ENCODE measurements at places on chromosomes 11 and 22.

DNA sequence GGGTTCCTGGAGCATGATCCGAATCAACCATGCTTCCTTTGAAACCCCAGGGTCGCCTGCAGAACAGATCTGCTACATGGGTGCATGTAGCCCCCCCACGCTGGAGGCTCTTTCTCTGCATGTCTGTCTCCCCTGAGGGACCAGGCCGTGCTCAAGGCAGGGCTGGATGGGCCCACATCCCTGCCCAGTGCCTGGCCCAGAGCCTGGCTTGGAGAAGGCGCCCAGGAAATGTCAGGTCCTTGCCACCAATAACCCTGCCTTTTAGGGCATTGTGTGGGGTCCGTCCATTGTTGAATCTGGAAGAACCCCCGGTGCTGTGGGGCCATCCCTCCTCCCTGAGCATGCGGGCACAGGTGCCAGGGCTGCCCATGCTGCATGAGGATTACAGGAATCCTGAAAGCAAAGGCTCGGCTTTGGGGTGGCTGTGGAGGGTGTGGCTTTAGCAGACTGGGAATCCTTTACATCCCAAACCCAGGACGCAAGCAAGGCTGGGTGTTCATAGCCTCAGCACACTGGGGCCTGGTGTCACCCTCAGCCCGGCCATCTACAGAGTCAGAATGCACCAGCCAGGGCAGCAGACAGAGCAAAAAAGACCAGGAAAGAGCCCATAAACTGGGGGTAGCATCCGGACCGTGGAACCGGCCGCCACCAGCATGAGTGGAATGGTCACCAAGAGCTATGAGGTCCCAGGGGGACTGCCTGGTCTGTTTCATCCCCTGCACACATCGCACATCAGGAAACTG is 48.2 kb downstream of the RTL6 start:
- peak; percentile 23 for DNase-seq

GRCh38 chr22:23583836-23584235 is 3.7 kb upstream of the IGLL1 start:
- DNase-seq = no peak

- no peak for DNase-seq
These were observed 13.1 kb downstream of the OR5AK2 start for GRCh38 chr11:57001674-57002401.

- DNase-seq = no peak
These were observed 7.0 kb upstream of the RRM1 start for GRCh38 chr11:4087551-4087950.

DNA sequence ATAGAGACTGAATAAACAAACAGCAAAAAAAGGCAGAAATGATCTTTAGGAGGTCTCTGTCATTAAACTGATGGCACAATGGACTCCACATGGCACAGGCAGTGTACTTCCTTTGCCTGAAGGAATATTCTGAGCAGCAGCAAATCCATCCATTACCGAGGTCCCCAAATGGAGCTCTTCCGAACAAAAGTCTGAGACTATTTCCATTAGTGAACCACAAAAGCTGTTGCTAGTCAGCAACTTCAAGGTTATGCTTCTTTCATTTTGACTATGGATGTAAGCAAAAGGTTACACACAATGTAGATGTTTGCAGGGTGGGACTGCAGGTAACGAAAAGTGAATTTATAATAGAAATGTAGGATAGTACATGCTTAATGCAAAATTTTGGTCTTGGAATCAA is 14.5 kb downstream of the NARS2 start:
- DNase-seq = no peak

GRCh38 chr11:121478226-121478894 is 25.6 kb upstream of the SORL1-AS1 start:
- no peak for DNase-seq

- peak; percentile 88 for DNase-seq
These were observed at the start of gene NAGA for GRCh38 chr22:42070517-42071422. Gene NAGA, minus strand, starts transcription at chr22:42070812. Its CDS starts 515 bp downstream, at chr22:42070297.

GRCh38 chr22:49833340-49834007 is 5.8 kb upstream of the BRD1 start:
- DNase-seq = no peak

- DNase-seq = no peak
These were observed 93.2 kb downstream of the PLEKHA7 start for GRCh38 chr11:16921019-16921418.

DNA sequence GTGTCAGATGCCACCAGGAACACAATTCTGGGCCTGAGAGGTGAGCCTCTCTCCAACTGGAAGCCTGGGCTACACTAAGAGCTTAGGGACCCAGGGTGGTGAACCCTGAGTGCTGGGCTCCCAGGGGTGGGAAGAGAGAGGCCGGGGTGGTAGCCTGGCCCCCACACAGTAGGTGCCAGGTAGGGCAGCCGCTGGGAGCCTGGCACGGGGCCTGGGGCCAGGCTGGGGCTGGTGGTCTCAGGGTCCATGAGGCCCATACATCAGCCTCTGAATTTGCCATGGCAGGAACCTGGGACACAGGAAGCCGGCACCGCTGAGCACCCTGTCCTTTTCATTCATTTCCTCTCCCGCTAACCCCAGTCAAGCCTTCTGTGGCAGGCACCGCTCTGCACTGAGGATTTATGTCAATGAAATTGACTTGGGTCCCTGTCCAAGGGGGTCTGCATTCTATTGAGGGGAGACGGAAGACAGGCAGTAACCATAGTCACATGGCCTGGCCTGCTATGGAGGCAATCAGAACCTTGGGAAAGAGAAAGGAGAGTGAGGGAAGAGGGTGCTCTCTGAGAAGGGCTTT is 8.6 kb downstream of the MYEOV start:
- no peak for DNase-seq

GRCh38 chr11:75263944-75264349 is 23.4 kb downstream of the TPBGL start:
- no peak for DNase-seq

GRCh38 chr11:10622957-10623791 is 54.7 kb upstream of the LYVE1 start:
- no peak for DNase-seq

DNA sequence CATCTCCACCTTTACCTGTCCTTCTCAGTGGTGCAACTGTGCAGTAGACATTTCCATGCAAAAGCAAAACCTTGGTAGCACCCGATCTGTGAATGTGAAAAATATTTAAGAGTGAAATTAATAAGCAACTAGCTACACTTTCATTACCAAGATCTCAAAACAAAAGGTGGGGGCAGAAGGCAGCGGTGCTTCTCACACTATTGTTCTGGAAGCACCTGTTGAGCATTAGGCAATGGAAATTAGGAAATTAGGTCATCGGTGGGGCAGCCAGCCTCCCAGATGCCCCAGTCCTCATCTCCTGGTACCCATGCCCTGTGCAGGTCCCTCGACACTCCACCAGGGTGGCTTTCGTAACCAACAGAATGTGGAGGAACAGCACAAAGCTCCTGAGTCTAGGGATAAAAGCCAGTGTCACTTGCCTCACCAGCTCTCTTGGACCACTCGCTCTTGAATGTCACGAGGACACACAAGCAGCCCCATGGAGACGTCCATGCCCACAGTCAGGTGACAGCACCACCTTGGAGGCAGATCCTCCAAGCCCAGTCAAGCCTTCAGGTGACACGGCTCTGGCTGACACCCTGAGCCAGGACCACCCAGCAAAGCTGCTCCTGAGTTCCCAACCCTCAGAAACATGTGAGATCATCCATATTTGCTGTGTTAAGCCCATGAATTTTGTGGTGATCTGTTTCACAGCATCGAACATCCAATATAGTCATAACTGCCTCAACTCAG is 3.3 kb downstream of the LTO1 start:
- no peak for DNase-seq

- no peak for DNase-seq
These were observed 85.1 kb downstream of the CEP164 start for GRCh38 chr11:117412653-117413275.

DNA sequence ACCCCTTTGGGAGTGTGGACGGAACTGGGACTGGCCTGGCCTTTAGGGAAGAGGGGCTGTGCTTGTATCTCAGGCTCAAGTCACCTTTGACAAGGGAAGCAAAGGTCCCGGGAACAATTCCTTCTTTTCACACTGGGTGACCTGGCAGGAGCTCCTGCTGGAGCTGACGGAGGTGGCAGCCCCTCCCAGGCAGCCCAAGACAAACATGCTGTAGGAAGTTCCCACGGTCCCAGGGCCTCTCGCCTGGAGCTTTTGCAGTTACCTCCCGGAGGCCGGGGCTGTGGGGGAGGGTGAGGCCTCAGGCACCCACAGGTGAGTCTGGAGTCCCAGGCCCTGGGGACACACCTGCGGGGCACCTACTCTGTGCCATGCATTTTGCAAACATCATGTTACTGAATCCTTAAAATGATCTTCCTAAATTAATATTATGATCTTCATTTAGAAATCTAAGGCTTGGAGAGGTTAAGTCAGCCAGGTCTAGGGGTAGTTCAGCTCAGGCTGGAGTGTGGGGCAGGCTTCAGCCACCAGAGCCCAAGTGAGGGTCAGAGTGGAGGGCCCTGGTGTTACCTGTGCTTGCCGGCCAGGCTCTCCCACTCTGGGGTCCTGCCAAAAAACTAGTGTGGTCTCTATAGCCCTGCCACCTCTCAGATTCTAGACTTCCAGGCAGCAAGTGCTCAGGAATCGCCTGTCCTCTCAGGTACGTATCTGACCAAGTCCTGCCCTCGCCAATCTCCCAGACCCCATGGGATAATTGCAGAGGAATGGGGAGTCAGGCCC is 15.7 kb upstream of the MYEOV start:
- DNase-seq = no peak

DNA sequence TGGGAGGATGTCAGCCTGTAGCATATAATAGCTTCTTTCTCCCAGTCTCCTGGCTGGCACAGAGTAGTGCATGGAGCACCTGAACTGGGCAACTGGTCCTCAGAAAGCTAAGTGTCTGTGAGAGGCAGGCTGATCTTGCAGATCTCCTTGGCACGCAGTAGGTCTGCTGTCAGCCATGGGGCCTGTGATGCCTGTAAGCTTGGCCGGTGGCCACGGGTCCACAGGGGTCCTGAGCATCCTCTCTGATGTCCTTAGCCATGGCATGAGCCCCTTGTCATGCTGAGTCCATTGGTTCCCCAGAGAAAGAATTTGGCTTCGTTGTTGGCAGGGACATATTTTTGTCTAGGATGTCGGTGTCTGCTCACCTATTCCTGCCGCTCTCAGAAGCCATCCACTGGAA is 25.0 kb downstream of the AMPD3 start:
- no peak for DNase-seq

DNA sequence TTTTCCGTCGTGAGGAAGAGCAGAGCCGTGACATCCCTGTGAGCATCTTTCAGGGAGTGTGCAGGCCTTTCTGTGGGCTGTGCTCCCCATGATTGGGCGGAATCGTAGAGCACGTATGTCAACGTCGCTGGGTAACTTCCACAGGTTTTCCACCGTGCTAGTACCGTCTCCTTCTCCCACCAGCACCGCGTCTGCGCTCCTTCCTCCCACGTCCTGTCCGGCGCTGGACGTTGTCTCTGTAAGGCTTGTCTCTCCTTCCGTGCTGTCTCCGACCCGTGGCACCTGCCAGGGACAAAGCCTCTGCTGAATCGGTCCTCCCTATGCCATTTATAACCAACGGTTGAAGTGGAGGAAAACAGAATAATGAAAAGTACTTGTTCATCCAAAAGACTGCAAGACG is 386.7 kb downstream of the BRD1 start:
- no peak for DNase-seq

- no peak for DNase-seq
These were observed 116.6 kb upstream of the NARS2 start for GRCh38 chr11:78691215-78691614.

Measured in amygdala (tissue), 56 donors.